ENCODE measurements at places on chromosomes 1 and 21.
A peak's percentile ranks its signal among the peaks of the same experiment; 100 is the strongest.

GRCh38 chr1:197736685-197737084 lies 38.6 kb downstream of the DENND1B start:
- no peak for DNase-seq

- DNase-seq: no peak
Measured at GRCh38 chr1:90773812-90774211, 56.7 kb upstream of the BARHL2 start.

DNA sequence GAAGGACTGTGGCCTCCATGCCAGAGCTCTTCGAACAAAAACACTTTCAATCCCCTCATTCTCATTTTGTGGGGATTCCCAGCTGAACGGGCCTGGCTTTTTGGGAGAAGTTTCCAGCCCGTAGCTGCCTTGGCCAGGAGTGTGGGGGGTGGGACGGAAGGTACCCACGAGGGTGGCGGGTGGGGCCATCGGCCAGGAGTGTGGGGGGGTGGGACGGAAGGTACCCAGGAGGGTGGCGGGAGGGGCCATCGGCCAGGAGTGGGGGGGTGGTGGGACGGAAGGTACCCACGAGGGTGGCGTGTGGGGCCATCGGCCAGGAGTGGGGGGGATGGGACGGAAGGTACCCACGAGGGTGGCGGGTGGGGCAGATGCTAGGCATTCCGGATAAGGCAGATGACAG lies 71.7 kb upstream of the ZBTB18 start:
- DNase-seq: no peak

DNA sequence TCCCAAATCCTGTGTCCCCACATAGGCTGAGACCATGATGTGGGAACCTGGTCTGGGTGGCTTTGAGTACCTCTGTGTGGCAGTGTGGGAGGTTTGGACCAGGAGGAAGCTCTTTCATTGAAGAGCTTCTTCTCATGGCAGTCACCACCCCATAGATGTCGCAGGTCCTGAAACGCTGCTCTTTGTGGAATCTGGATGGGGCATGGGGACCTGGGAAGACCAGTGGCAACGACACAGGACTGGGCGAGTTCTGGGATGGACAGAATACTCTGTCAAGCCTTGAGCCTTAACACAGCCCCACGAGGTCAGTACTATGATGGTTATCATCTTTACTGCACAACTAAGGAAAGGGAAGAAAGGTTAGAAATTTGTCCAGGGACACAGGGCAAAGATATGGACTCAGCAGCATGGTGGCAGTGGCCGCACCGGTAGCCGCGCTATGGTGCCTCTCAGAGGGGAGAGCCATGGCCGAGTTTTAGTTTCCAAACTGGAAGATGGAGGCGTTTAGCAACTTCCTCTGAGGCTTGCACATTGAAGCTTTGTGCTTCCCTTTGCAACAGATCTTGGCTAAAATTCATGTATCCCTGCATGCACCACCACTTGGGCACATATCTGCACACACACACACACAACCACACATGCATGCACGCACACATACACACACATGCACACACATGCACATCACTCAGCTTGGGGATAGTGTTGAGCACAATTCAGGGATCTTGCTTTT lies 117.7 kb upstream of the C1orf174 start:
- DNase-seq: no peak

DNA sequence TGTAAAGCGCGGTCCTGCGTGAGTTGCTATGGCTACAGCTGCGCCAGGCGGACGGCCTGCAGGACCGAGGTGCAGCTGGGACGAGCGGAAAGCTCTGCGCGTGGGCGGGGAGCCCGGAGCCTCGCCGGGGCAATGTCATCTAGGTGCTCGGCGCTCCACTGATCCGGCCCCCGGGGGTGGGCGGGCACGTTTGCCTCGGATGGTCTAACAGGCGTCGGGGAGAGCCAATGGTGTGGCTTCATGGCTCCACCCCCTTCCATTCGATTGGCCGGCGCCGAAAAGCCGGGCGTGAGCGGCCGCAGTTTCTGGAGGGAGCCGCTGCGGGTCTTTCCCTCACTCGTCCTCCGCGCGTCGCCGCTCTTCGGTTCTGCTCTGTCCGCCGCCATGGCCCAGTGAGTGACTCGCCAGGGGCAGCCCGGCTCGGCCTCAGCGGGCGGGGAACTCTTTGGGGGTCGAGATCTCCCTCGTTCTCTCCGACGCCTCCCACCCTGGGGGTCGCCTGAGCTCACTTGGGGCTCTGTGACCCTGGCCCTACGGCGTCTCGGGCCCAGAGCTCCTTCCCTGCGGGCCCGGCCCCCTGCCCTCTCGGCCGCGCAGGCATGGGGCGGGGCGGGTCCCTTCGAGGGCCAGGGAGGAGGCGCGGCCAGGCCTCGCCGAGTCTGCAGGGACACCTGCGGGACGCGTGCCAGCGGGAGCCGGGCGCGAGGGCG lies at the start of gene PGD:
Gene PGD (plus strand): TSS at position 331 of the 710 bp plus-strand sequence. CDS start 54 bp downstream, at position 385.
- peak; percentile 89 for DNase-seq

- no peak for DNase-seq
Measured at GRCh38 chr1:199054694-199055093, 415.9 kb downstream of the PTPRC start.

GRCh38 chr1:19240673-19241538 lies 10.4 kb downstream of the EMC1 start:
- peak; percentile 67 for DNase-seq

- DNase-seq: no peak
Measured at GRCh38 chr1:84223751-84224432, 77.6 kb upstream of the SAMD13 start.

DNA sequence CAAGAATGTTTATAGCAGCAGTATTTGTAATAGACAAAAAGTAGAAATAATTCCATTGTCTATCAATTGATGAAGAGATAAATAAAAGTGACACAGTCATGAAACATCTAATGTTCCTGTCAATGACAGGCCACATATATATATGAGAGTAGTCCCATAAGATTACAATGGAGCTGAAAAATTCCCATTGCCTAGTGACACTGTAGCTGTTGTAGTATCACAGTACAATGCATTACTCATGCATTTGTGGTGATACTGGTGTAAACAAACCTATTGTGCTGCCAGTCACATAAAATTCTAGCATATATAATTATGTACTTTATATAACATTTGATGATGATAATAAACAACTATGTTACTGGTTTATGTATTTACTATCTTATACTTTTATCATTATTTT lies 141.9 kb upstream of the LYPLAL1 start:
- no peak for DNase-seq

GRCh38 chr1:46158312-46159281 lies 16.3 kb upstream of the TSPAN1 start:
- no peak for DNase-seq

DNA sequence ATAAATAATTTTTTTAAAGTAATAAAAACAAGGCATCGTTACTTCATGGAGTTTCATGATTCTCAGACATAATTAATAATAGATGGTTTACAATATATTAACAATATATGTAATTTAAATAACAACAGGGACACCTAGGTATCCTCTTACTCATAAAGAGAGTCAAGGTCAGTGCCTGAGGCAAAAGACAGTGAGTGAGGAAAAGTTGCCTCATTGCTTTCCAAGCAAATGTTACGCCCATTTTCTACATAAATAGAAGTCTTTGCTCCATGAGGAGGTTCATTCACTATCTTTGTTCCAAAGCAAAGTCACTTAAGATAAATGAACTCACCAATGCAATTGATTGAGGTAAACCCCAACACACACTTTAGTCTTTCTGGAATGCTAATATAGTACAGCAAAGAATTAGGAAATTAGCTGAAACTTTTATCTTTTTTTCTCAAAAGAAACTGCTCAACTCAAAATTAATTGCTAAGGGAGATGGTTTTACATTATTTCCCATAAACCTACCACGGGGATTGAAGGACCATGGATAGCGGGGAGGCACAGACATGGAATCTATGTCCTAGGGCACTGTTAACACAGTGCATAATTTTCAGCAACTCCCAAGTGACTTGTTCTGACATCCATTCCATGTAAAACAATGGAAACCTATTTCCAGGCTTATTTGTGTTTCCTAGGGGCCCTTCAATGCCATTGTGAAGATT lies 19.6 kb downstream of the BCL9 start:
- DNase-seq: no peak

DNA sequence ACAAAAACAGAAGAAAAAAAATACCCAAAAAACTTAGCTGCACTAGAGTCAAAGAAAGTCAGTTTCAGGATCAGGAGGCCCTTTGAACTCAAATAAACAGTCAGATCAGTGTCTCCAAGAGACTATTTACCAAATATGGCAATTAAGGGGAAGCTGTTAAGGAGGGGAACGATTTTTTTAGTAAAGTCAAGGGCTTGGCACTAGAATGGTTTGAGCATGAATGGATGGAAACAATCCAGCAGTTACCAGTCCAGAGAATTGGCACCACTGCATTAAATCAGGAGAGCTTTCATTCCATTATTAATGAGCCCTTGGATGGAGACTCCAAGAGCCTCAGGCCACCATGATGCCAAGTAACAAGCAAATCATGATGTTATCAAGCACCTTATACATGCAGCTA lies 7.2 kb downstream of the TRAPPC3 start:
- DNase-seq: peak; percentile 13

- no peak for DNase-seq
Measured at GRCh38 chr1:31029026-31029425, 36.5 kb downstream of the PUM1 start.

DNA sequence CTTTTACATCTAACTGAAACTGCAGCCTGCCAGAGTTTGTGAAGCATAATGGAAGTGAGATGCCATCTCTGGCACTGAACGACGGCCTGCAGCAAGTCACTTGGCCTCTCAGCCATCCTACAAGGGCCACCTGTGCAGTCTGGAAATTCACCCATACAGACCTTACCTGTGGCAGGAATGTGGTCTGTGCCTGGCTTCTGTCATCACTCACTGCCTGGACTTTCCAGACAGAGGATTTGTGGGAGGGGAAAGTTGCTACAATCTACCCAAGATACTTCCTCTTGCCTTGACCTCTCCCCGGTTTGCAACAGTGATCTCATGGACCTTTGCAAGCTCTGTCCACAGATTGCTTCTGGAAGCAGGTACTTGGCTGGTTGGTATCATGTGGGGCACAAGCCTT lies 58.4 kb upstream of the ATP1B1 start:
- DNase-seq: no peak

GRCh38 chr1:48969971-48970370 lies 193.3 kb upstream of the BEND5 start:
- DNase-seq: no peak

DNA sequence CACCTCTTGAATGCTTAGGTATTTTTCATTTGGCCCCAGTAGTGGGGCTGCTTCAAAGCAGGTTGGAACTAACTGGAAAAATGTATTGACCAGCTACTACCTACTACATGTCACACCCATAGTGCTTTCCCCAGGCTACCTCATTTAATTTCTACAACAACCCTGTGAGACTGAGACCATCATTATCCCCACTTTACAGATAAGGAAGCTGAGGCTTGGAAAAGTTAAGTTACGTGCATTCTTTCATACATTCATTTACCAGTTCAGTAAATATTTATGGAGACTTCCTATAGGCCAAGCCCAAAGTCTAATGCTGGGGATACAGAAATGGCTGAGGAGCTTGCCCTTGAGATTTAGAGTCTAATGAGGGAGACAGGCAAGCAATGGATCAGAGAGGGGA lies 14.5 kb upstream of the PADI3 start:
- DNase-seq: no peak

- DNase-seq: no peak
Measured at GRCh38 chr21:14545906-14546480, at the start of gene SAMSN1. Gene SAMSN1 (minus strand): TSS chr21:14546315. CDS start chr21:14546261, 54 bp downstream.

Data from NCI-H1694 treated with DMSO at 0.1 percent for 48 hours (cell line).